Brain microvascular endothelial cell (primary cell): ENCODE measurements at places on chromosomes 11 and 22.

- DNase-seq: no peak
Measured at GRCh38 chr22:49678137-49678841, 149.4 kb downstream of the BRD1 start.

- peak; percentile 85 for DNase-seq
Measured at GRCh38 chr22:36470162-36470993, 11.1 kb downstream of the TXN2 start.

DNA sequence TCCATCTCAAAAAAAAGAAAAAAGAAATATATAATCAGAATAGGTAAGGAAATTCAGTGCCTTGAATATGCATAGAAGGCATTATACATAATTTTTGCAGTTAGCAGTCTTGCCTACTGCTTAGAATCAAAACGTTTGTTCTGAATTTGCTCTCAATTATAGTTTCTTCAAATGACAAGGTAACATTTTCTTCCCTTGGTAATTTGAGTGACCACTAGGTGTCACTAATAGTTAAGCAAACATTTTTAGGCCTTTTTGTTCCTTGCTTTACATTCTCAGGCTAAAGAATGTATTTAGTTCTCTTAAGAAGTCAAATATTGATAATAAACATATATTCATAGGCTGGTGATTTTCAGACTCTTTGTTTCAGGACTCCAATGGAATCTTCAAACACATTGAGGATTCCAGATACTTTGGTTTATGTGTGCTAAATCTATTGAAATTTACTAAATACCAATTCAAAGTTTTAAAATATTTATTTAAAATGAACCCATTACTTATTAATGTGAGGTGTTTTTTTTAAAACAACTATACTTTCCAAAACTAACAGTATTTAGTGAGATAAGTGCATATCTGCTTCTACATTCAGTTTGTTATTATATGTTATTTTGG, 55.0 kb upstream of the DEPDC7 start:
- no peak for DNase-seq

- no peak for DNase-seq
Measured at GRCh38 chr11:120169981-120170698, 32.2 kb upstream of the TRIM29 start.

DNA sequence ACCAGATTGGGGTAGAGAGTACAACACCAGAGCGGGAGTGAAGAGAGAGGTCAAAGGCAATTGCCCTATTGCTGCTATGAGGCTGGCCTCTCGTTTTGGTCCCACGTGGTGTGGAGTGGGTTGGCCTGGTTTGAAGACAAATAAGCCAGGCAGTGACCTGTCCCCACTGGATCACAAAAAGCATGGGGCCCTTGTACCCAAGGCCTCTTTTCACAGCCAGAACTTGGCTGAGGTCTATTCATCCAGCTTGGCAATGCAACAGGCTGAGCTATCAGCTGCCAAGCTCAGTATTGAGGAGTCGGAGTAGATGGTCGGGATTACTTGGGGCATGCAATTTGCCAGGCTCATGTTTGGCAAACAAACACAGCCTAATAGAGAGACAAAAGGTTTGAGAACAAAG, 19.2 kb upstream of the GALNT18 start:
- no peak for DNase-seq

GRCh38 chr11:44067266-44067665, 1.2 kb downstream of the ACCS start:
- DNase-seq: no peak

DNA sequence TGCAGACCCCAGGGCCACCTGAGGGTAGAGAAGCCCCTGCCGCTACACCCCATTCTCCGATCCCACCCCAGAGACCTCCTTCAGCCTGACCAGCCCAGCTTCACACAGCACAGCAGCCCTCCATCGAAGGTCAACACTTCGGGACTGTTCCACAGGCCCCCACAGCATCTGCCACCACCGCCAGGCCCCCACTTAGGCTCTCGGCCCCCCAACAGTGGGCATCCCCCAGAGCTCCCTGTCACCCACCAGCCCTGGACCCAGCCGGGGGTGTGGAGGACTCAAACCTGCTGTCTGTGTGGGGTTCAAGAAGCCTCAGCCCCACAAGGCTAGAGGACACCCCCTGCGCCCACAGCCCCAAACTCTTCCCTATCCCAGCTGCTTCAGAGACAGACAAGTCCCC, 6.2 kb downstream of the SBF1 start:
- no peak for DNase-seq

DNA sequence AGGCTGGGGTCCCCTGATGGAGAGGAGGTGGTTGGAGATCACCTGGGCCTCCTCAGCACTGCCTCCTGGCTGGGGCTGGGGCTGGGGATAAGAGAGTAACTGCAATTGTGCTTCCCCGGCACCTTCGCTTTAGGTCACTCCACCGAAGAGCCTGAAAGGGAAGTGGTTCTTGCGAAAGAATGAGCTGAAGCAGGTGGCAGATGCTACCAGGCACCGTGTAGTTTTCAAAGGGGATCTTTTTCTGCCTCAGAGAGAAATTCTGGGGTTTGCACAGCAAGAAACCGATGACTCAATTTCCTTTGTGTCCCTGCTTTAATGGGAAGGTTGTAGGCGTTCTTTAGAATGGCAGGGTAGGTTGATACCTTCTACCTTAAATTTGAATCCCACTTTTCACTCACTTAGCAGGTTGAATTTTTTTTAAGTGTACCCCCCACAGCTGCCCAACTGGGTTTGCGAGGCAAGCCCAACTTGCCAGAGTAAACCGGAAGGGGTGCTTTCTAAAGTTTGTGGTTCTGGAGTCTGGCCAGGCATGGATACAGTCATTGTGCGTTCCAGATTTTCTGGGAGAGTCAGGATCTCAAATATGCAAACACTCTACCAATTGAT, 5.3 kb downstream of the CD44 start:
- peak; percentile 53 for DNase-seq

- no peak for DNase-seq
Measured at GRCh38 chr11:33700063-33700501, 544 bp downstream of the C11orf91 start.

DNA sequence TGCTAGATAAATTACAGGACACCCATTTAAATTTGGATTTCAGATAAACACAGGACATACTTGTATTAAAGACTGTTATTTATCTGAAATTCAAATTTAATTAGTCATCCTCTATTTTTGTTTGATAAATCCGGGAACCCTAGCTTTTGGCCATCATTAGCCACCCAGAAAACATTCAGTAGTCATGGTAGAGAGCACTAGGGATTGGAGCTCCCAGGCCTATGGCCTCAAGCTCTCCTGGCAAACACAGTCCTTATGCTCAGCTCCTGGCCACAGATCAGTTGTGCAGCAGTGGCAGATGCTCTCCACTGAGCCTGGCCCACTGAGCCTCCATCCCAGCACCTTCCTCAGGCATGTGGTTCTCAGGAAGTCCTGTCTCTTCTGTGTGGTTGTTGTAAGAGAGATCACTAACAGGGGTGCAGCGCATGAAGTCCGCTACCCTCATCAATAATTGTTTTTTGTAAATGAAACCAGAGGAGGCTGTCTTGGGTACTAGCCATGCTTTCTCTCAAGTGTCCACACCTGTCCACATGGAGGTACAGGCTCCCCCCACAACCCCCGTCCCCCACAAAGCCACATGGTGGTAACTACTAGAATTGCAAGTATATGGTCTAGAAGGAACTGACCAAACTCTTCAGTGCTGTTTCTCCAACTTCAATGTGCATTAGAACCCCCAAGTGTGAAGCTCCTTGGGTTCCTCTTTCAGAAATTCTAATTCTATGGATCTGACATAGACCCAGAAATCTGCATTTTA, 1.1 kb upstream of the IRAG1 start:
- peak; percentile 41 for DNase-seq

- DNase-seq: no peak
Measured at GRCh38 chr11:57276971-57277675, 40.1 kb upstream of the APLNR start.

DNA sequence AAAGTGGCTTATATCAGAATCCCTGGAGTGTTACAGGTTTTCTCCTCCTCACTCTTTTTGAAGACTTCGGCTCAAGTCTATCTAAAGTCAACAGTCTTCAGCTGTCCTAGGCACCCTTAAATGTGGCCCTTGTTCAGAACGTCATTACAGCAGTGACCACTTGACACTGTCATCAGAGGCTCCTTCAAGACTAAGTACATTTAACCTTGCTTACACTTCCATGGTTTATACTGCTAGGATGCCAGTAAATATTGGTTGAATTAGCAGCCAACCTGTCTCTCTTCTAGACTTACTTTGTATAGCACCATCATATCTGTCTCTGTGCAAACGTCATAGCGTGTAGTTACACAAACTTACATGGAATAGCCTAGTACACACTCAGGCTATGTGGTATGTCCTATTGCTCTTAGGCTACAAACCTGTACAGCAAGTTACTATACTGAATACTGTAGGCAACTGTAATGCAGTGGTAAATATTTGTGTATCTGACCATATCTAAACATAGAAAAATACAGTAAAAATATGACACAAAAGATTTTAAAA, 13.3 kb upstream of the C11orf91 start:
- no peak for DNase-seq

- peak; percentile 65 for DNase-seq
Measured at GRCh38 chr22:17970201-17970708, 54.1 kb downstream of the MICAL3 start.

DNA sequence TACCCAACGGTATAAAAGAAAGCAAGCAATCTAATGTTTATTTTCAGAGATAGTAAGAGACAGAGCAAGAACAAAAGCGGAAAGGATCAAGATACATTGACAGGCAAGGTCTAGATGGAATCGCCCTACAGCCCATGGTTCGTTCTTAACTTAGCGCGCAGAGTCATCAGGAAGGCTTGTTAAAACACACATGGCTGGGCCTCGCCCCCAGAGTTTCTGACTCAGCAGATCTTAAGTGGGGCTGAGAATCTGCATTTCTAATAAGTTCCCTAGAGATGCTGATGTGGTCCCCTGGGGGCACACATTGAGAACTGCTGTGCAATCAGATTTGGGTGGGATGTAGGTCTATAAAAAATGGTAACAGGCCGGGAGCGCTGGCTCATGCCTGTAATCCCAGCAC, 35.8 kb upstream of the CHRM4 start:
- DNase-seq: no peak

- DNase-seq: no peak
Measured at GRCh38 chr11:27420217-27420616, 52.4 kb downstream of the LGR4 start.

DNA sequence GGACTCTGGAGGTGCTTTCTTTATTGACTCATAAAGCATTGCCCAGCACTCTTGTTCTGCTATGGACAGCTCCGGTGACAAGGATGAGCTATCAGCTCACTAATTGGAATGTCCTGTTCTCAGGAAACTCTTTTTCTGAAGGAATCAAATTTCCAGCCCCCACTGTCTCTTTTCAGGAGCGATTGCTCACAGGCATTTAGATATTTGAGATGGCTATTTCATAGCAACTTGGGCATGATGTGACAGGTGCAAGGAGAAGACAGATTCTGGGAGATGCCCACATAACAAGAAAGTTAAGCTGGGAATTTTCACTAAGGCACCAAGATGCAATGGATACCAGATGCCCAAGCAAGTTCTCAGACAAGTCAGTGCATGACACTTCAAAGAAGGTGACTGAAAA, 123.4 kb upstream of the CSNK2A3 start:
- no peak for DNase-seq

DNA sequence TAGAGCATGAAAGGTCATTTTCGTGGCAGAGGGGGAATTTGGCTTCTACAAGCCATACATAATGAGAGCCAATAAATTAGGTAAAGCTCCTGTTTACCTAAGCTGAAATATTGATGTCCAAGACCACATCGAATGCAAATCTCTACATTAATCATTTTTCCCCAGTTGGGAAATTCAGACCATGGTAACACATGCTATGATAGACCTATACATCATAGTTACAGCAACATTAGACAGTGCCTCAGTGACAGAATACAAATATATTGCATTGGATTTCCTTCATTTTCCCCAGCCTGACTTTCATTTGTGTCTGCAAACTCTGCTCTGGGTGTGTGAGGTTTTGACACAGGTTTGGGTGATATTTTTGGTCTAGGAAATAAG, 1079.7 kb upstream of the TENM4 start:
- DNase-seq: no peak

- DNase-seq: peak; percentile 69
Measured at GRCh38 chr11:34243600-34244464, 114.0 kb downstream of the ABTB2 start.

- no peak for DNase-seq
Measured at GRCh38 chr11:95349345-95349942, 118.4 kb upstream of the SESN3 start.

DNA sequence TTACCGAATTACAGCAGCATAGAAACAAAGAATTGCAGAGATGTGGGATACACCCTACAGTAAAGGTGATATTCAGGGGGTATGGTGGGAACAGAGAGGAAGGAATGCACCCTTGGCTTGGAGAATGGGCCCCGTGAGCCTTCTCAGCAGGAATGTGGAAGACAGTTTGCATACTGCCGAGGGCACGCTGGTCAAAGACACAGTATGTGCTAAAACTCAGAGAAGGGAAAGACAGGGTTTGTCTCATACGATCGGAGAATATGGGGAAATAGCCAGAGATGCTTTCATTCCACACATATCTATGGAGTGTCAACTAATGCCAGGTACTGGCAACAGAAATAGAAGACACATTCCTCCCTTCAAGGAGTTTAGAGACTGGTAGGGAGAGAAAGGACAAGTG, 36.9 kb downstream of the UBASH3B start:
- no peak for DNase-seq

GRCh38 chr22:40044870-40045834, 50.4 kb downstream of the FAM83F start:
- peak; percentile 11 for DNase-seq

- DNase-seq: no peak
Measured at GRCh38 chr11:116840224-116840745, 2.9 kb upstream of the APOA1 start.

DNA sequence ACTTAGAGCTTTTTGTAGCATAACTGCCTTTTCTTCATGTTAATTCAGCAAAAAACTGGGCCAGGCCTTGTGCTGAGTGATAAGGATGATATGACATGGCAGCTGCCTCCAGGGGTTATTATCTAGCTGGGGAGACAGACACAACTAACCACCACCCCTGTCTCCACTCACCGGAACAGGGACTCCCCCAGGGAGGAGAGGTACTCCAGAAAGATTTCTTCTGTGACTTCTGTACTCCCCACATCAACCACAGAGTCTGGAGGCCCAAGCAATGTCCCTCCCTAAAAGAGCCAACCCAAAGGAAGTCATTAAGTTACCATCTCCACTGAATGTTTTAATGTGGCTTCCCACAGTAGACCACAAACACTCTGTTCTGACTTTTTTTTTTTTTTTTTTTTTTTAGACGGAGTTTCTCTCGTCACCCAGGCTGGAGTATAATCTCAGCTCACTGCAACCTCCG, 14.3 kb upstream of the PMM1 start:
- no peak for DNase-seq

GRCh38 chr22:43491177-43491576, 79.4 kb downstream of the MPPED1 start:
- no peak for DNase-seq

DNA sequence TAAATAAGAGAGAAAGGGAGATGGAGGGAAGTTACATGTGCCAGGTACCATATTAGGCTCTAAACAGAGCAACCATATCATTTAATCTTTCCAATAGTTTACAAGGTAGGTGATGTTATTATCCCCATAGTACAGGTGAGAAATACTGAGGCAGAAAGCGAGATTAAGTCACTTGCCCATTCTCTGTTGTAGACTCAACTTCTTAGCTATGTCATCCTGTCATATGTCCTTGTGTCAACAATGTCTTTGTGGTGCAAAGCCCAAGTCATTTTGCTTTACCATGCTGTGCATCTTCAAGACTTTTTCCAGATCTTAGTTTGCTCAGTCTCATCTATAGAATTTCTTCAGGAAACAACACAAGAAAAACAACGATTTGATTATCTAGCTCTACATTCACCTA, 205.0 kb upstream of the E2F8 start:
- no peak for DNase-seq

- no peak for DNase-seq
Measured at GRCh38 chr22:40606306-40606705, 30.2 kb downstream of the MRTFA start.

GRCh38 chr11:9037963-9038362, 34.2 kb upstream of the NRIP3 start:
- no peak for DNase-seq
